NCI-H748 treated with DMSO at 0.1 percent for 48 hours (cell line): ENCODE measurements at places on chromosomes 12 and 14.

- no peak for DNase-seq
Measured at GRCh38 chr12:19120795-19121194, 8.7 kb upstream of the PLEKHA5 start.

GRCh38 chr14:68886109-68886434, 93.0 kb downstream of the ACTN1 start:
- DNase-seq, result no peak

- DNase-seq, result no peak
Measured at GRCh38 chr14:104680056-104680805, 9.2 kb upstream of the INF2 start.

DNA sequence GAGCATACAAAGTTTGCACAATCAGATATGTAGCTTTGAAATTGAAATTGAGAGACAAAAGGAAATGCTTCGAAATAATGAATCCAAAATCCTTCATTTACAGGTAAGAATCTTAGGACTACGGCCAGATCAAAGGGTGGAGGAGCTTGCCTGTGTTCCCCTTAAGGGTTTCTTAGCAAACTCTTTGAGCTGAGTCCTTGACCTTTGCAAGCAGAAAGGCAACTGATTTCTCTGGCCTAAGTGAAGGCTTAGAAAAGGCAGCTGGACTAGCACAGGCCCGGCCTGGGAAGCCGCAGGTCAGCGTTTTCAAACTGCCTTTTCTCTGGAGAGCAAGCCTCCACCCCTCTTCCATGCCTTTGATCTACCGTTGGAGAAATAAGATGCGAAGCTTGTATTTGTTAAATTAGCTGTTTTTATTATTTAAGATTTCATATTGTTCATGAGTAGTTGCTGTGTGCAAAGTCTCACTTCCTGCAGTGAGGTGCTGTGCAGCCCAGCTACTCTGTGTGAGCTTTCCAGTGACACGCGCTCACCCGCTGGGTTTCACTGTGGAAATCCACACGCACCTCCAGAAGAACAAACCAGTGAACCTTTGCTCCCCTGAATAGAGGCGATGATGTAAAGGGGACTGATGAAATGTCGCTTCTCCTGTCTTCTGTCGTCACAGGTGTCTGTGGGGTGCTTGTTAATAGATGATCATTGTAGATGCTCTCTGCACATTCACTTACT, 25.0 kb upstream of the AMN start:
- no peak for DNase-seq

DNA sequence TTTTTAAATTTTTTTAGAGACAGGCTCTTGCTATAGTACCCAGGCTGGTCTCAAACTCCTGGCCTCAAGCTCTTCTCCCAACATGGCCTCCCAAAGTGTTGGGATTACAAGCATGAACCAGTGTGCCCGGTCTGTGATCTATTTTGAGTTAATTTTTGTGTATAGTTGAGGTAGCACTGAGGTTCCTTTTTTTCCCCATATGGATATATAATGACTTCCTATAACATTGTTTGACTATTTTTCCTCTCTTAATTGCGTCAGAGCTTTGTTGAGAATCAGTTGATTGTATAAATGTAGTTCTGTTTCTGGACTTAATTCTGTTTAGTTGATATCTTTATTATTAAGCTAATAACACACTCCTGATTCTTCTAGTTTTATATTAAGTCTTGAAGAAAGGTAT, 8.6 kb upstream of the M6PR start:
- no peak for DNase-seq

DNA sequence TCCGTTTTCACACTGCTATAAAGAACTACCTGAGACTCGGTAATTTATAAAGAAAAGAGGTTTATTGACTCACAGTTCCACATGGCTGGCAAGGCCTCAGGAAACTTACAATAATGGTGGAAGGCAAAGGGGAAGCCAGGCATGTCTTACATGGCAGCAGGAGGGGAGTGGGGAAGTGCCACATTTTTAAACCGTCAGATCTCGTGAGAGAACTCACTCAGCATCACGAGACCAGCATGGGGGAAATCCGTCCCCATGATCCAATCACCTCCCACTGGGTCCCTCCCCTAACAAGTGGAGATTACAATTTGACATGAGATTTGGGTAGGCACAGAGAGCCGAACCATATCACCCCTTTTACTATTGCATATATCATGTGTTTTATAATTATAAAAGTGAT, 2.0 kb upstream of the PIGH start:
- no peak for DNase-seq

- DNase-seq, result no peak
Measured at GRCh38 chr14:43308421-43309110, 1198.5 kb downstream of the FSCB start.
